ENCODE measurements at places on chromosomes 4 and X.

- no peak for DNase-seq
Measured at GRCh38 chrX:66553973-66554372, 84.9 kb downstream of the EDA2R start.

GRCh38 chr4:124918559-124919122 is 206.1 kb upstream of the ANKRD50 start:
- no peak for DNase-seq

- DNase-seq: no peak
Measured at GRCh38 chrX:154024271-154024670, 4.6 kb upstream of the IRAK1 start.

- no peak for DNase-seq
Measured at GRCh38 chr4:57291911-57292310, 181.7 kb upstream of the IGFBP7 start.

DNA sequence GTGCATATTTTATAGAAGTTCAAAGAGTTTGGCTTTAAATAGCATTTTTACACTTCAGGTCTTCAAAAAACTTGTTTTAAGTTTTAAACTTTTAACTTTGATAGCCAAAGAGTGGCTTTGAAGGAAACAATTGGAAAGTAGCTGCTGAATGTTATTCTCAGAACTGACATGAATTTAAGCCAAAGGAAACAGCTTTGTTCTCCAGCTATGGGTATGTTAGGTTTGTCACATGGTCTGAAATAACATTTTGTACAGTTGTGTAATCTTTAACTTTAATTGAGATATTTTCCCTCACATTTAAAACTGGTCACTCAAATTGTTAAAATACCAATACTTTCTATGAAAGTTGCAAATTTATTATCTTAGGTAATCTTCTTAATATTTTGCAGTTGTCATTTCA is 564.7 kb downstream of the IL15 start:
- DNase-seq: no peak

- no peak for DNase-seq
Measured at GRCh38 chr4:27019766-27020165, 159.1 kb downstream of the STIM2 start.

GRCh38 chrX:46588263-46588662 is 14.7 kb downstream of the CHST7 start:
- no peak for DNase-seq

- no peak for DNase-seq
Measured at GRCh38 chr4:142040043-142040442, 403.7 kb downstream of the IL15 start.

GRCh38 chrX:46180258-46180687 is 364.9 kb downstream of the ZNF674 start:
- no peak for DNase-seq

DNA sequence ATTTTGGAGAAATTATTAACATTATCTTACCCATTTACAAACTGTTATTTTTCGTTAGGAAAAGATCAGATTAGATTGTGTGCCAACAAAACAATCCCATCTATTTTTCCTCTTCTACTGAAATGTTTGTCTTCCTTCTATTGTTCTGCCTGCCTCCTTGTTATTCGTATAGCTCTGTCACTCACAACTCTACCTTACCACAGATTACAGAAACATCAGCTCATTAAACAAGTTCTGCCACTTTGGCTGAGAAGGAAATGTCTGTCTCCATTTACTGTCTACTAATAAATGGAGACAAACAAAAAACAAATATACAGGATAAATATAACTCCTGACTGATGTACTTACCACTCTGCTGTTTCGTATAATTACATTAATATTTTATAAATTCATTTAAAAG is 211.4 kb downstream of the ENOX2 start:
- DNase-seq: no peak

DNA sequence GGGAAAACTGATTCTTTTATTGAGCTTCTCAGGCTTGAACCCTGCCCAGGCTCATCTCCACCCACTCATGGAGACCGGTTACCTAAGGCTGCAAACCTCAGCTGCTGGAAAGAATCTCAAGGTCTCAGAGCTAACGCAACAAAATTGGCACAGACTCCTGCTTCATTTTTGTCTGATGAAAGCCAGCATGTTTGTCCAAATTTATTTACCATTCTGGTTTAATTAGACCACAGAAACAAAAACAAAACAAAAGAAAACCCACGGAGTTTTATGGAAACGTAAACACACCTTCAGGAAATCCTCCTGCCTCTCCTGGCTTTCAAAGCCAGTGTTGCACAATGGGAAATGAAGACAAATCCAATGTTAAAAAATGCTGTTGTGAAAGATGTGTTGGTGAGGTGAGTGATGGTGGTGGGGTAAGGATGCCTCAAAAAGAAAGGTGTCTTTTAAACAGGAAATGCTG is 56.4 kb upstream of the PDLIM3 start:
- DNase-seq: no peak

- no peak for DNase-seq
Measured at GRCh38 chr4:31009926-31010325, 289.8 kb downstream of the PCDH7 start.

GRCh38 chrX:110863883-110864282 is 68.3 kb upstream of the CHRDL1 start:
- DNase-seq: no peak

DNA sequence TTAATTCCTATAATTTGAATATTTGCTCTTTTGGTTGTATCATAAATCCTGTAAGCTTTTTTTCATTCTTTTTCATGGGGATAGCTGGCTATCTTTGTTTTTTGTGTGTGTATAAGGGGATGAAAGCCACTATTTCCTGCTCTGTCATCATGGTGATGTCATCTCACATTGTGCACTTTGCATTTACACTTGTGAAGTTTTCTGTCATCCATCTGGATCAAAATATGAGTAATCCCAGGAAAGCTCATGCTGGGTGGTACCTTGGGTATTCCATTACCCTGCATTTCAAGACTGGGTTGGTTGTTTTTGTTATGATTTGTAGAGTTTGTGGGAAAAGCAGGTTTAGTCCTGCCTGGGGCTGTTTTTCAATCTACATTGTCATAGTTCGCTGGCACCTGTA is 367.3 kb downstream of the CHIC1 start:
- DNase-seq: no peak

DNA sequence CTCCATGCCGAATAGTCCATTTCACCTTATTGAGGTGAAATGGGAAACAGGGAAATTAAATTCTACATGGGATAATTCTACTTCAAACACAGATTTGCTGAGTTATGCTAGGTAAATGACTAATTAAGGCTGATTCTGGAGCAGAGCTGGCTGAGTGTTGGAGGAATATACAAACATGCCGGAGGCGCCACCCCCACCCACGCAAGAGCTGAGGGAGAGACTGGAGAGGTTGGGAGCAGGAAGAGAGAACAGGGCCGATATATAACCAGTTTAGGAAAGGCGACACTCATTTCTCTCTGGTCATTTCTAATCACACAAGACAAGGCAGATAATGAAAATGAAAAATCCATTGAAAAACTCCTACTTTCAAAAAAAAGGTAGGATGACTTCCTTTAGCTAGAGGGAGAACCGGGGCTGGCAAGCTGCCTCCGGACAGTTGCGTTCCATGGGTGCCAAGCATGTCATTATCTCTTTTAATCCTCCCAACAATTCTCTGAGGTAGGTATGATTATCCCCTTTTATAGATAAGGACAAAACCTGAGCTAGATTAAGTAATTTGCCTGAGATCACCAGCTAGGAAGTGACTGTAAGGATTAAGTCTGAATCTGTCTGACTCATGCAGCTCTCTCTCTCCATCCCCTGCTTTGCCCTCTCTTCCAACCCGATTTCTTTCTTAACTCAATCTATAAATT is 27.6 kb upstream of the CFAP299 start:
- no peak for DNase-seq

GRCh38 chr4:76011018-76011670 is 3.8 kb upstream of the CXCL9 start:
- no peak for DNase-seq

DNA sequence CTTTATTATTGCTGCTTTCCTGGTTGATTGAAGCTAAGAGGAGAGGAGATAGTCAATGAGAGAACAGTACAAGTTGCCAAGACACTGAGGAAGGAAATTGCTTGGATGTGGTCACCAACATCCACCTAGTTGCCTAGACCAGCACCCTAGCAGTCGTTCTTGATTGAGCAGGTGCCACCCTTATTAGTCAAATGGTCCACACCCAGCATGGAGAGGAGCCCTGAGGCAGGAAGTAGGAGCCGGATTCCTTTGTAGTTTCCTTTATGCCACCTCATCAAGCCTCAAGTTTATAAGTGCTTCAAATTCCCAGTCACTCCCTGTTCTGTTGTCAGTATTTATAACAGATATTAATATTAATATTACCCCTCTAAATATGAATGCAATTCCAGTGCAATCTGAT is 19.1 kb downstream of the PAGE2 start:
- no peak for DNase-seq

DNA sequence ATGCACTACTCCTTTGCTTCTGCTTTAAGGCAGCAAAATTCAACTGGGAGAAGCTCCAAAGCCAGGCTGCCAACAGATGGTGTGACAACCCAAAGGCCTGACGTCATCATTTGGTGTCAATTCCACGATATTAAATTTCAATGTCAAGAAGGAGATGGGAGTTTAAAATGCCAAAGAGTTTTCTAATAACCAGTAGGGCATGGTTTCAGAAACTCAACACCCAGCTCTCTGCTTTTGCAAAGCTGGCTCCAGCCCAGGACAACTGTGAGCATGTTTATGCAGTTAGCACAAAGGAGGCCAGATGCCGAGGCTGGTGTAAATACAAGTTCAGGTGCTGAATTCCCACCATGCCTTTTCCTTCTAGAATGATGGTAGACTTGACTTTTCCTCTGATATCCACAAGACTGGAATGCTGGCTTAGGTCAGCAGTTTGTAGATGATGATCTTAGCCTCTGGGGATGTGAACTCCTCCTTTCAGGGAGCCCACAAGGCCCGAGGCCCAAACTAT is 67.3 kb downstream of the AFAP1 start:
- no peak for DNase-seq

GRCh38 chr4:135485371-135485770 is 1283.8 kb upstream of the PABPC4L start:
- no peak for DNase-seq

- DNase-seq: no peak
Measured at GRCh38 chrX:41236629-41237028, 97.3 kb upstream of the DDX3X start.

- DNase-seq: no peak
Measured at GRCh38 chr4:171441300-171441941, 371.8 kb upstream of the GALNTL6 start.

DNA sequence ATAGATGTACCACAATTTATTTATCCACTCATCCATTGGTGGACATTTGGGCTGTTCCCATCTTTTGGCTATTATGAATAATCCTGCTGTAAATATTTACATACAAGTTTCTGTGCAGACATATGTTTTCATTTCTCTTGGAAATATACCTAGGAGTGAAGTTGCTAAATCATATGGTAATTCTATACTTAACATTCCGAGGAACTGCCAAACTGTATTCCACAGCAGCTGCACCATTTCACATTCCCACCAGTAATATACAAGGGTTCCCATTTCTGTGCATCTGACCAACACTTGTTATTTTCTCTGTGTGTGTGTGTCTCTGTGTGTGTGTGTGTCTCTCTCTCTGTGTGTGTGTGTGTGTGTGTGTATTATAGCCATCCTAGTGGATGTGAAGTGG is 15.4 kb upstream of the DOCK11 start:
- no peak for DNase-seq

DNA sequence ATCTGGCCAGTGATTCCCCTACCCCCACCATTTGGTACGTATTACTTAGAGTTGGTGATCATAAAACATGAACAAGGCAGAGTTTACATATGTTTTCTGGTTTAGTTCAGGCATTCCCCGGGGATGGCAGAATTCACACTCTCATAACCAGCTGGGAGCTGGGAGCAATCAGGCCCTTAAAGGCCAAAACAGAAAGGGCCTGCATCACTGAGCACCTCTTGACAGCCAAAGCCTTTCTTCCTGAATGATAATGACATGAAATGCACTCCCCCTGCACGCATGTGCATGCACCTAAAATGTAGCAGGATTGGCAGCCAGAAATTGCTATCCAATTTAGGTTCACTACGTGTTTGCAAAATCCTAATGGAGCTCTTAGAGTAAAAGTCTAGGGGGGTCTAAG is 235.4 kb downstream of the GPC3 start:
- no peak for DNase-seq

GRCh38 chr4:144954230-144954629 is 143.8 kb downstream of the ANAPC10 start:
- DNase-seq: no peak

GRCh38 chr4:71065991-71066510 is 72.6 kb downstream of the DCK start:
- DNase-seq: no peak

GRCh38 chr4:84258905-84259830 is 239.9 kb downstream of the NKX6-1 start:
- DNase-seq: no peak

- no peak for DNase-seq
Measured at GRCh38 chr4:26157541-26157940, 163.3 kb upstream of the RBPJ start.

DNA sequence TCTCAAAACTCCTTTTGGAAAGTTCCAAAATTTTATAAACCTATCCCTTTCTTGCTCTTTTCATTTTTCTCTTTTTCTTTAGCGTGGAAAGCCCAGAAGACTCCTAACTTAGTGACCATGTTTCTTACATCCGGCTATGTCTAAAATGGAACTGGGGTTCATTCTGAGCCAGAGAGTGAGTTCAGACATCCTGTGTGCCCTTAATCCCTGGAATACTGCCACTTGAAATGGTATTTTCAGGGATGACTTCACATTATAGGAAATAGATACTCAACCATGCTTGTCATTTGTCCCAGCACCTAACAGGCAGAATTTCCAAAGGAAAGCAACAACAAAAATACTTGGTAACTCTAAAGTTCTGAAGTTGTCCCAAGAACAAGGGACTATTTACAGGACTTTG is 379.6 kb downstream of the ARHGAP24 start:
- no peak for DNase-seq

- peak; percentile 58 for DNase-seq
Measured at GRCh38 chrX:46912603-46913491, 626 bp downstream of the JADE3 start.

- DNase-seq: no peak
Measured at GRCh38 chrX:68343551-68343950, 89.7 kb downstream of the OPHN1 start.

DNA sequence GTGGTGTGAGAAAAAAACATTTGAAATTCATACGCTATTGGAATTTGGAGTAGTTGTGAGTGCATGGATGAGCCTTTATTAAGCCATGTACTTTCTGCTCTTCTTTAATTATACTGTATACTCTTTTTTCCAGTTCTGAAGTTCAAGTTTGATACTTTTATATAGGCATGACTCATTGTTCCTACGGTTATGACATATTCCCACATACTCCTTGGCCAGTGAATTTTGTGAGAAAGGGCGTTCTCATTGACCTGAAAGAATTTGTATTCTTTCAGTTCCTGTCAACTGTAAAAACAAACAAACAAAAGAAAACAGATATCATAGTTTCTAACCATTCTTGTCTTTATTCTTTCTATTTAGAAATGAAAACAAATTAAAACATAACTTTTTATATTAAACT is 407.3 kb downstream of the MAPK10 start:
- no peak for DNase-seq

DNA sequence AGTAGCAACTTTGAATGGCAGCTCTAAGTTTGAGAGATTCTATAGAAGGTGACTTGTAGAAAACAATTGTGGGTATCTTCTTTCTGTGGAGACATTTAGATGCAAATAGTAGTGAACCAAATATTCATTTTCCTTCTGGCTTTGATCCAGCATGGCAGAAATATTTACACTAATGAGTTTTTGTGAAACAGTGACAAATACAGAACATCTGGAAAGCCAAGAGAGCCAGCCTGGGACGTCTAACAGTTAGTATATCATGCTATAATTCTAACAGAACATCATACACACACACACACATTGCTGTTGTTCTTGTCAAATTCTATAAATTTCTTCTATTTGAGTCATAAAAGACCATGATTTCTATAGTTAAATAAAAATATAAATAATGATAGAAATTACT is 1777.9 kb downstream of the ARAP2 start:
- no peak for DNase-seq

Measured in memory B cell (primary cell).